ENCODE measurements at places on chromosomes 7 and 10.
A peak's percentile ranks its signal among the peaks of the same experiment; 100 is the strongest.

DNA sequence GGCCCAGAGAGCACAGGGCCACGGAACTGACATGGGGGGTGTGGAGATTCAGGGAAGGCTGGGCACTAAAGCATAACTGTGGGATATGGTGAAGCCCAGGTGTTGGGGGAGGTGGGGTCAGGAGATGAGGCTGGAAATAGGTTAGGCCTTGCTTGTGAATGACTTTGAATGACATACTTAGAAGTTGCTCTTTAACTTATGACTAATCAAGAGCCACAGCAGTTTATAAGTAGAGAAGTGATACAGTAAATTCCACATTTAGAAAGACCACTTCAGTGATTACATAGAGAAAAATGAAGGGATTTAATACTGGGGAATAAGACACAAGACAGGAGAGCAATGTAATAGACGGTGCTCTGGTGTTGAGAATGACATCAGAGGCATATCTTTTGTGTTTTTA is 120.8 kb upstream of the SEC61G start:
- no peak for ATAC-seq
- H3K4me3 ChIP-seq: no peak overlapping the region
- H3K27me3 ChIP-seq: no peaks in the 10 kb centered on the region
- no peaks in the 10 kb centered on the region for H3K36me3 ChIP-seq
- no peak overlapping the region for H3K27ac ChIP-seq

- no peaks in the 10 kb centered on the region for H3K4me1 ChIP-seq
- no peaks in the 10 kb centered on the region for H3K36me3 ChIP-seq
- ATAC-seq: no peak
- no peak overlapping the region for H3K27ac ChIP-seq
Measured at GRCh38 chr7:24279512-24279911, 4.5 kb upstream of the NPY start.

- H3K36me3 ChIP-seq: no peaks in the 10 kb centered on the region
- H3K27ac ChIP-seq: no peak overlapping the region
- peaks cover 58% of the 10 kb centered on the region for H3K27me3 ChIP-seq
- peaks cover 22% of the 10 kb centered on the region for H3K4me1 ChIP-seq
- H3K4me3 ChIP-seq: no peak overlapping the region
Measured at GRCh38 chr10:101046332-101047238, 15.2 kb upstream of the KAZALD1 start.

GRCh38 chr7:16271355-16271915 is 149.9 kb downstream of the CRPPA start:
- H3K4me3 ChIP-seq: no peak overlapping the region
- no peaks in the 10 kb centered on the region for H3K36me3 ChIP-seq
- no peaks in the 10 kb centered on the region for H3K27me3 ChIP-seq
- no peak overlapping the region for H3K27ac ChIP-seq
- no peak for ATAC-seq
- no peaks in the 10 kb centered on the region for H3K4me1 ChIP-seq

GRCh38 chr10:61448841-61449600 is 4.2 kb downstream of the TMEM26 start:
- H3K27ac ChIP-seq: no peak overlapping the region
- no peak for ATAC-seq
- no peaks in the 10 kb centered on the region for H3K36me3 ChIP-seq
- H3K4me1 ChIP-seq: peaks cover 18% of the 10 kb centered on the region

DNA sequence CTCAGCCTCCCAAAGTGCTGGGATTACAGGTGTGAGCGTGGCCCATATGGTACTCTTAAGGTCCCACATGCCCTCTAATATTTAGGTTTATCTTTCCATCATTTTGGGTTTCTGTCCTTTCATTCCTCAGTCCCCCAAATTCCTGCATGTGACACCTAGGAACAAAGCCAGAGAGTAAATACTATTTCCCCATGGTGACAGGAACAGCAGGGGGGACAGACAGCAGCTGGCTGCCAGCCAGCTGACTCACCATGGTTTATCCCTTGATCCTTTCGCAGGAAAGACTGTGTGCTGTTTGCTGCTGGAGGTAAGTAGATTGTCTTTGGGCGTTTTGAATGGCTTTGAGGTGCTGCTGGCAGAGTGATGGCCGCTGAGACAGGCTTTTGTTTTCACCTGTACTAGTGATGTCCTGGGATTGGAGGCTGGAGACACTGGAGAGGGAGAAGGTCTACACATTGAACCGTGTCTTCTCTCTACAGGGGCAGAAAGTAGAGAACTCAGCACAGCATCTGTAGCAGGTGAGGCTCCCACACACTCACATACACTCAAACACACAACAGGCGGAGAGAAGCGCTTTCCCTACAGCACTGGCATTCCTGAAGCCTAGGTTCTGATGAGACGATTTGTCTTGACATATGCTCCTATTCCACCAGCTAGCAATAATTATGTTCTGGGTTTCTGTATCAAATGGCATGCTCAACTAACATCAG is 83.7 kb upstream of the EFCAB10 start:
- no peaks in the 10 kb centered on the region for H3K27me3 ChIP-seq
- no peaks in the 10 kb centered on the region for H3K36me3 ChIP-seq
- no peak for ATAC-seq
- no peak overlapping the region for H3K27ac ChIP-seq
- peaks cover 8% of the 10 kb centered on the region for H3K4me1 ChIP-seq
- H3K4me3 ChIP-seq: no peak overlapping the region

DNA sequence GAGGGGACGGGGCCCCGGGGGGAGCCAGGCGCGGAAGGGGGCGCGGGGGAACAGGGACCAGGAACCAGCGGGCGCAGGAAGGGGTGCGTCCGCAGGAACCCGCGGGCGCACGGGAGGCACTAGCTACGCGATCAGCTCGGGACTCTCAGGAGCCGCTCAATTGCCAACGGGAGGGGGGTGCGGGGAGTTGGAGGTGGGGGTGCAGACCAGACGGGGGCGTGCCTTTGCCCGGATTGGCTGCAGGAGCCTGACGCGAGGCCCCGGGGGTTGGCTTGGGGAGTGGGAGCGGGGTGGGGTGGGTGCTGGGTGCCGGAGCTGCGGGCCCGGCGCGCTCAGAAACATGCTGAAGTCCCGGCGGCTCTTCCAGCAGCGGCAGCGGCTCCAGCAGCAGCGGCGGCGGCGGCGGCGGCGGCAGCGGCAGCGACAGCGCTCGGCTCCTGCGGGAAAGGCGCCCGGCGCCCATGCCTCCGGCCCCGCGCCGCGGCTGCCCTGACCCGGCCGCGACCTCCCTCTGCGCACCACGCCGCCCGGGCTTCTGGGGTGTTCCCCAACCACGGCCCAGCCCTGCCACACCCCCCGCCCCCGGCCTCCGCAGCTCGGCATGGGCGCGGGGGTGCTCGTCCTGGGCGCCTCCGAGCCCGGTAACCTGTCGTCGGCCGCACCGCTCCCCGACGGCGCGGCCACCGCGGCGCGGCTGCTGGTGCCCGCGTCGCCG is at the start of gene ADRB1:
ADRB1 (plus strand) TSS at position 335 of the 715 bp plus-strand sequence; CDS start at position 602, 267 bp downstream.
- H3K4me1 ChIP-seq: no peaks in the 10 kb centered on the region
- no peaks in the 10 kb centered on the region for H3K36me3 ChIP-seq
- H3K27ac ChIP-seq: peak within 1 kb of the TSS; percentile 95

DNA sequence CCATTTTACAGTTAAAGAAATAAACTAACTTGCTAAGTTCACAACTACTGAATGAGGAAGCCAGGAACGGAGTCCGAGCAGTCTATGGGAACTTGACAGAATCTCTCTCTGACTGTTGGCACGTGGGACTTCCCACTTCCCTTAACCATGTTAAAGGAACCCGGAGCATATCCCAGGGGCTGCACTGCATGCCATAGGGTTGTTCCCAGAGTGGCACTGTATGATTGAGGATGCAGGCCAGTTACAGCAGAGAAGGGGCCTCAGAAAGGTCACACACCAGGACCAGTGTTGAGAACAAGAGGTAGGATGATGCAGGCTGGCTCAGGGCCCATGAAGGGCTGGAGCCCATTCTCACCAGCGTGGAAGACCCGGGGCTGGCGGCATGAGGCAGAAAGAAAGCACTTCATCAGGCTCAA is 201.8 kb downstream of the NSUN6 start:
- no peaks in the 10 kb centered on the region for H3K27me3 ChIP-seq
- no peak overlapping the region for H3K4me3 ChIP-seq
- no peaks in the 10 kb centered on the region for H3K4me1 ChIP-seq

- no peaks in the 10 kb centered on the region for H3K36me3 ChIP-seq
- H3K4me1 ChIP-seq: no peaks in the 10 kb centered on the region
- no peak overlapping the region for H3K27ac ChIP-seq
- no peaks in the 10 kb centered on the region for H3K27me3 ChIP-seq
- no peak overlapping the region for H3K4me3 ChIP-seq
Measured at GRCh38 chr10:87696922-87697745, 37.5 kb downstream of the PAPSS2 start.

GRCh38 chr10:1293636-1294435 is 237.7 kb downstream of the WDR37 start:
- no peaks in the 10 kb centered on the region for H3K36me3 ChIP-seq
- H3K27me3 ChIP-seq: peaks cover 63% of the 10 kb centered on the region
- ATAC-seq: no peak
- H3K4me1 ChIP-seq: no peaks in the 10 kb centered on the region

DNA sequence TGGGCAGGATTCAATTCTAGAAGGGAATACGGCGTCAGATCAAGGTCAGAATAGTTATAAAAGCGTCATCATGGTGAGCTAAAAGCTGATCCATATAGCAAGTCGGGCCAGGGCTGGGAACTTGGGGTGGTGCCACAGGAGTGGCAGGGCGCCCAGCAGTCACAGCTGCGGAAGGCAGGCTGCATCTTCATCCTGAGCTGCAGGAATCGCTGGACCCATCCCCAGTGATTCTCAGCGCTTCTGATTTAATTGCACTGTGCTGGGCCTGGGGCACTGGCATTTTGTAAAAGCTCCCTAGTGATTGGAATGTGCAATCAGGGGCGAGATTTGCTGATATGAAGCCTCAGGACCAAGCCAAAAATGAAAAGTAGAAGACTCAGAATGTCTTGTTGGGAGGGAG is 135.3 kb downstream of the CTTNBP2 start:
- no peak overlapping the region for H3K27ac ChIP-seq
- no peak for ATAC-seq
- H3K27me3 ChIP-seq: no peaks in the 10 kb centered on the region
- H3K4me3 ChIP-seq: no peak overlapping the region

DNA sequence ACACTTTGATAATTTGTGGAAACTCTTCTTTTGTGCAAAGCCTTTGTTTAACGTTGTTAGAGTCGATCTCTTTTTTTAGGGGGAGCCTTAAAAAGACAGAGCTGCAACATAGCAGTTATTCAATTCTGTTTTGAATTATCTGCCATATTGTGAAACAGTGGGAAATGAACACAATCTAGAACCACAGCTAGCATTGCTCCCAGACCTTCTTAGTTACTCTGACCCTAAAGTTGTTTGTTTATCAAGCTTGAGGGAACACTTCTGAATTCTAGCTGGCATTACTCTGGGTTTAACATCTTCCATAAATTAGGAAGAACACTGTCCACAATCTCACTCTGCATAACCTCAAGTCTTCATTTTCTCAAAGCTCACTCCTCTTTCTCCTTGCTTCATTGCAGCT is 217.7 kb downstream of the PRKG1 start:
- H3K36me3 ChIP-seq: no peaks in the 10 kb centered on the region
- no peak for ATAC-seq
- H3K4me3 ChIP-seq: no peak overlapping the region
- no peak overlapping the region for H3K27ac ChIP-seq
- H3K27me3 ChIP-seq: no peaks in the 10 kb centered on the region

GRCh38 chr7:24926623-24927524 is 53.1 kb downstream of the OSBPL3 start:
- no peak overlapping the region for H3K27ac ChIP-seq
- no peaks in the 10 kb centered on the region for H3K27me3 ChIP-seq
- ATAC-seq: no peak
